ENCODE measurements at places on chromosomes 16 and 17. TPM values are rescaled to one million over a fixed set of nuclear protein-coding genes. Genes with fewer than 3 reads are reported as not detected.

CCL8 gene
- not detected for total RNA-seq

DNAI2 gene
- not detected for total RNA-seq

DNA sequence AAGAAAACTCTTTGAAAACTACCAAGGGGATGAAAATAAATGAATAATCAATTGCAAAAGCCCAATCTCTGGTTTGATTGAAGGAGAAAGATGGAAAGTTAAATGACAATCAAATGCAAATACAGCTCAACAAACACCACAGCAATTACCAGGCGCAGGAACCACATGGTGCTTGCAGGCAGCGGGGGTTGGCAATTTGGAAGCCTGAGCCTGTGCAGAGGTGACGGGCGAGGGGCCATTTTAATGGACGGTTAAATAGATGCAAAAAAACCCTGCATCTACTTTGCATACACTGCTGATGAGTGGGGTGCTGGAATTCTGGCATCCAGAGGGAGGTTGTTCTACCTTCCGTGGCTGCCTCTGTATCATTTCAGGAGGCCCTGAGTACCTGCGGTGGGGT is 4.8 kb upstream of the SEZ6 start:
- no peak for DNase-seq

GRCh38 chr16:28875134-28876018 is 2.9 kb upstream of the ATP2A1 start:
- DNase-seq: no peak

GRCh38 chr16:84819644-84820304 is at the start of gene CRISPLD2:
CRISPLD2 (plus strand) TSS chr16:84819985; CDS start chr16:84838496, 18,511 bp downstream.
- peak; percentile 92 for DNase-seq

Measured in pancreas (tissue), 10 donors.